LHCN-M2 (cell line): ENCODE measurements at places on chromosomes 6 and 20. TPM values are rescaled to one million over a fixed set of nuclear protein-coding genes. Genes with fewer than 3 reads are reported as not detected.
A peak's percentile ranks its signal among the peaks of the same experiment; 100 is the strongest.

The TAPBP gene
- total RNA-seq, result 44.9 and 57.9 TPM in 2 replicates

The DLL1 gene
- 4.7 and 9.7 TPM in 2 replicates for total RNA-seq

The SNAI1 gene
- total RNA-seq, result not detected in 2 replicates

The ULBP1 gene
- 0.13 and 0.29 TPM in 2 replicates for total RNA-seq

The PNPLA1 gene
- total RNA-seq, result not detected in 2 replicates

The CDSN gene
- total RNA-seq, result not detected in 2 replicates

The C20orf202 gene
- not detected in 2 replicates for total RNA-seq

The SLC25A27 gene
- total RNA-seq, result 0.58 and 2.1 TPM in 2 replicates

The MLN gene
- total RNA-seq, result not detected in 2 replicates

The FOXC1 gene
- 1.8 and 2.1 TPM in 2 replicates for total RNA-seq

The ACOT13 gene
- 8.1 and 8.4 TPM in 2 replicates for total RNA-seq

- DNase-seq, result peak; percentile 12
These were observed 674 bp downstream of the NRSN1 start for GRCh38 chr6:24126586-24127192.

DNA sequence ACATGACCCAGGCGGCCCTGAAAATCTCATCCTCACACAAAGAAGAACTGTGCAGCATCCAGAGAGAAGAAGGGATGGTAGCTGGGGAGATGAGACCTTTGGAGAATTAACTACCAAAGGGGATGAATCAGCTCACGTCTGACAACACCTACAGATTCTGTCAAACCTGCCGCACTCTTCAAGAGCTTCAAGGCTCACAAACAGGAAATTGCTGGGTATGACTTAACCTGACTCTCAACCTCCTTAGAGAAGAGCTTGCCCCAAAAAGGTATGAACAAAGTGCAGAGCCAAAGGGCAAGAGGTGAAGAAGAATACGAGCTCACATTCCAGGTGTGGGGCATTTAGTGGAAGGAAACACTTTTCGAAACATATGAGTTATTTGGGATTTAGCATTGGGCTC, 139.8 kb downstream of the BACH2 start:
- no peak for DNase-seq

DNA sequence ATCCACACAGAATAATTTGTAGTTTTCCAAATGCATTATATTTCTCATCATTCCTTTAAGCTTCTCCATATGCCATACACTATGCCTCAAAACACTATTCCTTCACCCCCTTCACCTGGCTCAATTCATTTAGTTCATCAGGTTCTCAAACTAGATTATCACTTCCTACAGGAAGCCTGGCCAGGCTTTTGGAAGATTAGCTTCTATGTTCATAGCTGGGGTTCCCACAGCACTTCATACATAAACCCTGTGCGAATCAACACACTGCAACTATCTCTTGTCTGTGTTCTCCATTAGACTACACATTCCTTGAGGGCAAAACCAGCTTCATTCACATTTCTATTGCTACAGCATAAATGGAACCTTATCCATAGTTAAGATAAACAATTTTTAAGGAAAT, 40.5 kb upstream of the PLN start:
- no peak for DNase-seq

- DNase-seq, result no peak
These were observed 18.6 kb downstream of the CMTR1 start for GRCh38 chr6:37451441-37452193.

GRCh38 chr6:80203283-80203682, 96.8 kb downstream of the BCKDHB start:
- no peak for DNase-seq

DNA sequence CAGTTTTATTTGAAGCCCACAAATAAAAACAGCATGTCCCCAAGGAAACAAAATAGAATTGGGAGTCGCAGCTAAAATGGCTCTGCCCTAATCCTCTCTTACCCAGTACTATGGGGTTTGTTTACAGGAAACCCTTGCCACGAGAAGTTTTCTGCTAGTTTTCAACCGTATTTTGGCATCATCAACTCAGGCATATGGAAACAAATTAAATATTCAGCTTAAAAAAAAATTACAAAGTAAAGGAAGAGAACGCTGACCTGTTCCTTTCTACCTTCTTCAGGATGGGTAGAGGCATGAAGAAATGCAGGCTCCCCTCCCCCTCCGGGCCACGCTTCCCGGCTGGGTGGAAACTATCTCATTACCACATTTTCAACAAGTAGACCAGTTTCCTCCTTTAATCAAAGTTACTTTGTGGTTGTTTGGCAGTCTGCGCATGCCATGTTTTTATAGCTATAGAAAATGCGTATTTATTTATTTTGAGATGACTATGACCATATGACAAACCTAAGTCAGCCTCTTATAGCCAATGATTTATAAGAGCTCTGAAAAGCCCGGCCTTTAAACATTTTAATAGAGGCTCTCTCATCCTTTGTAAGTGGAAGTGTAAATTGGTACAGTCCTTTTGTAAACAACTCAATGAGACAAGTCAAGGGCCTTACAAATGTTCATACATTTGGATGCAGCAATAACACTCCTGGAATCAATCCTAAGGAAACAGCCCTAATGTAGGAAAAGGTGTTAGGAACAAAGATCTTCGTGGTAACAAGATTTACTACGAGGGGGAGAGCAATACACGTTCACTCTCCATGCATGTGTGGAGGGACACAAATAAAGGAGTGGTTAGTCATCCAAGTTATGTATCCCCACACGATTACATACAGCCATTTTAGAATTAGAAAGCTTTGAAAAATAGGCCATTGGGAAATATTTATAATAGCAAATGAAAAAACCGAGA, 16.1 kb upstream of the ZNF217 start:
- peak; percentile 56 for DNase-seq

GRCh38 chr6:23747239-23747638, 378.8 kb upstream of the NRSN1 start:
- DNase-seq, result no peak

DNA sequence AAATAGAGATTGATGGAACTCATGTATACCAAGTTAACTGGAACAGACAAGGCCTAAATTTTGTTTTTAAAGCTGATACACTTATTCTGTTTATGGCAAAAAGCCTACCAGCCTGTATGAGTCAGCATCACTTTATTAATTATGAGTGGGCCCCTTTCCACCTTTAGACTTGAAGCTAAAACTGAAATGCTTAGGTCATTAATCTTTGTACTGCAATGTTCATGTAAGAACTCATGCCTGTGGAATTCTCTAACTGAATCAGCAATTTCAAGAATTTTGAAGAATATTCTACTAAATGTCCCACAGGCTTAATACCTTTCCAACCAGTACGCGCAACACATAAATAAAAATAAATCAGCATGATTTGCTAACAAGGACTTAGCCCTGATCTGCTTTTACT, 140.2 kb upstream of the PHACTR1 start:
- peak; percentile 57 for DNase-seq

DNA sequence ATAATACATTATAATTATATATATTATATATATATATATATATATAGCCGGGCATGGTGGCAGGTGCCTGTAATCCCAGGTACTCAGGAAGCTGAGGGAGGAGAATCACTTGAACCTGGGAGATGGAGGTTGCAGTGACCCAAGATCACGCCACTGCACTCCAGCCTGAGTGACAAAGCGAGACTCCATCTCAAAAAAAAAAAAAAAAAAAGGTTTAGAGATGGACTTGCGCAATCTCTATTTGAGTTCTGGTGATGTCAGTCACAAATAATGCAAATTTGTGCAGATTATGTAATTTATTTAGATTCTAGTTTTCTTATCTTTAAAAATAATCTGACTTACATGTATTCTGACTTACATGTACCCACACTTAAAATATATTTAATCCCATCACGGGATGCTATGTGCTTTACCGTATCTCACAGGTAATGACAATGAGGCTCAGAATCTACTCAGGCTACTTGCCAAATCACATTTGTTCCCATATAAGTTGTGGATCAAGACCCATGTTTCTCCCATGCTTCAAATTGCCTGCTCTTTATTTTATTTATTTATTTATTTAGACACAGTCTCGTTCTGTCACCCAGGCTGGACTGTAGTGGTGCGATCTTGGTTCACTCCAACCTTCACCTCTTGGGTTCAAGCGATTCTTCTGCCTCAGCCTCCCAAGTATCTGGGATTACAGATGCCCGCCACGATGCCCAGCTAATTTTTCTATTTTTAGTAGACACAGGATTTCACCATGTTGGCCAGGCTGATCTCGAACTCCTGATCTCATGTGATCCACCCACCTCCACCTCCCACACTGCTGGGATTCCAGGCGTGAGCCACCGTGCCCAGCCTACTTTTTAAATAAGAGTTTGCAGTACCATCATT, 7.6 kb upstream of the UST start:
- no peak for DNase-seq

GRCh38 chr6:105804424-105804823, 281.7 kb upstream of the PRDM1 start:
- DNase-seq, result peak; percentile 84

- peak; percentile 17 for DNase-seq
These were observed 240.4 kb upstream of the SULF2 start for GRCh38 chr20:48025661-48026060.

DNA sequence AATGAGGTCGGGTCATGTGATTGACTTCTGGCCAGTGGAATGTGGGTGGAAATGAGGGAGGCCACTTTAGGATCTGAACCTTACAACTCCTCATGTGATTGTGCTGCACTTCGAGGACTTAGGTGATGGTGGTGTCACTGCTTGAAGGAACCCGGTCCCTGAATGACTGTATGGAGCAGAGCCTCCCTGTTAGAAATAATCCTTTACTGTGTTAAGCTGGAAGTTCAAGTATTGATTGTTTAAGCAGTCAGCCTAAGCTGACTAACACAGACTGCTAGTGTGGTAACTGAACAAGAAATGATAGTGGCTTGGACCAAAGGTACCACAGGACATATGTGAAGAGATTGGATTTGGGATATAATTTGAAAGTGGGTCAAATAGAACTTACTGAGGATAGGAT, 138.0 kb downstream of the OPN5 start:
- no peak for DNase-seq

GRCh38 chr6:164069350-164069990, 655.0 kb downstream of the QKI start:
- peak; percentile 20 for DNase-seq

DNA sequence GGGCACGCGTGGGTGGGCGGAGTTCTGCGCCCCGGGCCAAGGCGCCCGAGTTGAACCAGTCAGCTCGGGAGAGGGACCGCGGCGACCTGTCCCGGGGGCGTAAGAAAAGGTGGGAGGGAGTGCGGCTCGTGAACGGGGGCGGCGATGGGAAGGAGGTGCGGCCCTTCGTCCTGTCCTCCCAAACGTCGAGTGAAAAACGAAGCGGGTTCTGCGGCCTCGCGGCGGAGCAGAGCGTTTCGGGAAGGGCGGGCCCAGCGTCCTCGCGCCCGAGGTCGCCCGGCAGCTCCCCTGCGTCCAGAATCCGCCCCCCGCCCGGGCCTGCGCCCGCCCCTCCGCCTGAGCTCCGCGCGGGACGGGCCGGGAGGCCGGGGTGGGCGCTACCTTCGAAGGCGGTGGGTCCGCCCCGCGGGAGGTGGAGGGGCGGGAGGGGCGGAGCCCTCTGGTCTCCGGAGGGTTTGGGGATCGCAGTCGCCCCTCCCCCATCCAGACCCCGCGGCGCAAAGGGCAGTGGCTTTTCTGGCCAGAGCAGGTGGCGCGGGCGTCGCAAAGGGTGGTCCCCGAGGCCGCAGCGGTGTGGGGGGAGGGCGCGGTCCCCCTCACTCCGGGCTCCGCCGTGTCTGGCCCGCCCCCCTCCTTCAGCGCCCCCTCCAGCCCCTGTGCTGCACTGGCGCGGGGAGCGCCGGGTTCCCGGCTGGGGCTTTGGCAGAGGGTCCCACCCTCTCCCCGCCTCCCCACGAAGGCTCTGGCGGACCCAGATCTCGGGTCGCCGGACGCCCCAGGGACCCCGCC, 838 bp downstream of the STMN3 start:
- no peak for DNase-seq

GRCh38 chr6:139418481-139419132, 44.2 kb upstream of the CITED2 start:
- no peak for DNase-seq

GRCh38 chr6:85157311-85157710, 292.6 kb upstream of the NT5E start:
- no peak for DNase-seq

- DNase-seq, result no peak
These were observed 156.4 kb downstream of the OR2B2 start for GRCh38 chr6:27755768-27756167.

GRCh38 chr6:129662406-129662766, 47.6 kb downstream of the ARHGAP18 start:
- no peak for DNase-seq

GRCh38 chr20:10741060-10741459, 67.3 kb upstream of the JAG1 start:
- DNase-seq, result no peak

DNA sequence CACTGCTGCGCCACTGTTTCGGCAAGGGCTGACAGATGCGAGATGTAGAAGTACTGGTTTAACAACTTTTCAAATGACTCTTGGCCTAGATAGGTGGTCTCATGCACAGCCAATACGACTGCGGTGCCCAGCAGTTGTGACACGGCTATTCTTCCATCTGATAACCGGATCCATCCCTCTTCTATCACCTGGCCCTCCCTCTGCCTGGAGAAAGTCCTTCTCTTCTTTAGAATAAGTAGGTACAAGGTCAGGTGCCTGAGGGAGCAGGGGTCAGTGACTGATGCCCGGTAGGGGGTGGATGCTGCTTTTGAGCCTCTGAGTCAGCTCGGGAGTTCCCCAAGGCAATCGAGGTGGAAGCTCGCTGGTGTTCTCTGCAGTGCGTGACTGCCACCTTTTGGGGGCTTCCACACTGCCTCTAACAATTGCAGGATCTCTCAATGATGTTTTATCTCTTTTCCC, 166.8 kb upstream of the GRIK2 start:
- peak; percentile 75 for DNase-seq

DNA sequence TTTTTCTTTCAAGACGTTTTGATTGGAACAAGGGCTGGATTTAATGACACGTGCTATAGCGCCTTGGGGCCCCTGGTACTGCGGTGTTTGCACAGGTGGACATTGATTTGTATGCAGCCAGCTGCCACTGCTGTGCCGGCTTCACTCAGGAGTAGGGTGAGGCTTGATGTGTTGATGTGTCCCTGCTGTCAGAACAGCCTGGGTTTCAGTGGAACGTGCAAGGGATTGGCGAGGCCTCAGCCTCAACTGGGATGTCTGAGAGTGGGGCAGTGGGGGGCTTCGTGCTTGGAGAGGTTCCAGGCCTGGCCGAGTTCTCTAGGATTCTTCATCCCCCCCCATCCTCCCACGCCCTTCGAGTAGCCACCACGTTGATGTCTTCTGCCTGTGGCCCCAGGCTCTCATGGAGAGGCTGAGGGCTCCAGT, 23.0 kb downstream of the PYGB start:
- DNase-seq, result no peak

- no peak for DNase-seq
These were observed 108.0 kb downstream of the PRND start for GRCh38 chr20:4829514-4830215.
